IPS DF 19.7 (cell line): ENCODE measurements at places on chromosomes 6 and 20.
A peak's percentile ranks its signal among the peaks of the same experiment; 100 is the strongest.

GRCh38 chr6:16649241-16649640, 112.0 kb downstream of the ATXN1 start:
- no peak for DNase-seq

GRCh38 chr6:82783587-82784236, 281.9 kb downstream of the UBE3D start:
- DNase-seq: peak; percentile 42

- DNase-seq: no peak
These were observed 454.7 kb downstream of the TFAP2B start for GRCh38 chr6:51273228-51273961.

DNA sequence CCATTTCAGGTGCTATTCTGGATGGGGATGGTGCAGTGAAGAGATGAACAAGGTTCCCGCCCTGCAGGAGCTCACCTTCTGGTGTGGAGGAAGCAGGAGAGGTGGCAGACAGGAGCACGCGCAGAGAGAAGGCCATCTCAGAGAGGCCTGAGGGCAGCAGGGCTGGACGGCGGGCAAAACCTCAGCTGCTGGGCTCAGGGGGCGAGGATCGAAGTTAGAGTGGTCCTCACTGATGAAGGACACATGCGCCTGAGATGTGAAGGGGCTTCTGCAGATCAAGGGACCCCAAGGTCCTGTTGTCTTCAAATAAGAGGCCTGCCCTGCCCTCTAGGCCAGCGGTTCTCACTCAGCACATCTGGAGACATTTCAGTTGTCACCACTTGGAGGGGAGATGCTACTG, 198.4 kb upstream of the PMEPA1 start:
- DNase-seq: no peak

DNA sequence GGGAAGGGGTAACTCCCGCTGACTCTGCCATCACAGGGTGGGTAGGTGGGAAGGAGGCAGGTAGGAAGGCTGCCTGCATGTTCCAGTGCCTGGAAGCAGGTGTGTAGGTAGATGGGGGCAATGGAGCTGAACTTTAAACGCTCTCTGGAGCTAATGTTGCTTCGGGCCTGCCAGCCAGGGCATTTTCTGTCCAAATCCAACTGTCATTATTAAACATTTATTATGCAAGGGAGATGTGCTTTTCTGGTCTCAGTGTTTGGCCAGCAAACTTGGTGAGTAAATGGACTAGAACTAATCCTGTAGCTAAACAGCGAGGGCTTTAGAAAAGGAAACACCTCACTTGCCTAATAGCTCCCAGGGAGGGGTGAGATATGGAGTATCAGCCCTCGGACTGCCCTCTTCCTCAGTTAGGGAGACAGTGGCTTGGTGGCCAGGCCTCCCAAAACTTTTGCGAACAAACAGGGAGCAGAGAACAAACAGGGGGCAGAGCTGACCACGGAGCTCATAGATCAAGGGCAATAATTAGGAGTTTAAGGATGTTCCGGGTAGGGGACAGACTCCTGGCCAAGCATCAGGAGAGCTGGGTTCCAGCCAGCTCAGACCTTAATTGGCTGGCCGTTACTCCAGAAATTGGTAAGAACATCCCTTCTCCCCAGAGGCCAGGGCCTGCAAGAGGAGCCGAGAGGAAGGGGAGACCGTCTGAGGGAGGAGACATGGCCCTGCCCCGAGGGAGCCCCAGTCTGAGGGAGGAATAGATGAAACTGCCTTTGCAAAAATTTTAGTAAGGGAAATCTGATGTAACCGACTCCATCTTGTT, 131.1 kb downstream of the VEGFA start:
- DNase-seq: no peak

- DNase-seq: no peak
These were observed 130.8 kb downstream of the TAF4 start for GRCh38 chr20:61934716-61935530.
